Thyroid gland (tissue), 4 donors: ENCODE measurements at places on chromosomes 5 and 9.

DNA sequence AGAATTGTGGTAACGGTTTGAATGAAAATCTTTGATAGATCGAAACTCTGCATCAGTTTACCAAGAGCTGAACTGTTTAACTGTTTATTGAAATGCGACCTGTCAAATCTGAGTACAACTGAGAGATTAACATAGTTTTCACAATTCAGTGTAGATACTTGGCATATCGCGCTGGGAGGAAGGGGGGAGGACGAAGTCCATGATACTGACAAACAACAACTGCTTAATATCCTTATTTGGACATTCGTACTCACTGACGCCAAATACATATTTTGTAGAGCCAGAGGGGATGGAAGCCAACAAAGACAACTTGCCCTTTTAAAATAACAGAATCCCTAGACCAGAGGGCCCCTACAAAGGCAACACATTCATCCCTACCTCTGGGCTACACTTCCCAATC, 93.2 kb downstream of the GLIS3 start:
- no peaks in the 10 kb centered on the region for H3K27me3 ChIP-seq
- peaks cover 40% of the 10 kb centered on the region for H3K4me1 ChIP-seq
- DNase-seq: no peak
- H3K36me3 ChIP-seq: no peaks in the 10 kb centered on the region
- peak overlapping the region; percentile 88 for H3K27ac ChIP-seq
- H3K4me3 ChIP-seq: no peak overlapping the region

DNA sequence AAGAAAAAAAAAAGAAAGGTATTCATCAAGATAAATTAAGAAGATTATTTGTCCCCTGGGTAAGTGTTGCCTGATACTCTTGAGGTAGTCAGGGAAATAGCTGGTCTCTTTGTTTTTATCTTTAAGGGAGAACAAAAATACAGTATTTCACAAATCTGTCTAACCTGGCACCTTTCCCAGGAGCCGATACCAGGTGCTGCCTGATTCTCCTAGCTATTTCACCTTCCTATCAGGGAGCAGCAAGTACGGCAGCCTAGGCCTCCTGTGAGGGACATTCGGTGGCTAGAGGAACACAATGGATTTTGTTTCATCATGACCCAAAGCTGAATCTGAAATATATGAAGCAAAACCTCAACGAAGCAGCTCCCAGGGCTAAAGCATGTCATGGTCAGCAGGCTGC, 86.0 kb downstream of the TARS1 start:
- DNase-seq: peak; percentile 5
- no peak overlapping the region for H3K27ac ChIP-seq
- no peaks in the 10 kb centered on the region for H3K27me3 ChIP-seq
- H3K4me1 ChIP-seq: no peaks in the 10 kb centered on the region
- no peaks in the 10 kb centered on the region for H3K36me3 ChIP-seq

DNA sequence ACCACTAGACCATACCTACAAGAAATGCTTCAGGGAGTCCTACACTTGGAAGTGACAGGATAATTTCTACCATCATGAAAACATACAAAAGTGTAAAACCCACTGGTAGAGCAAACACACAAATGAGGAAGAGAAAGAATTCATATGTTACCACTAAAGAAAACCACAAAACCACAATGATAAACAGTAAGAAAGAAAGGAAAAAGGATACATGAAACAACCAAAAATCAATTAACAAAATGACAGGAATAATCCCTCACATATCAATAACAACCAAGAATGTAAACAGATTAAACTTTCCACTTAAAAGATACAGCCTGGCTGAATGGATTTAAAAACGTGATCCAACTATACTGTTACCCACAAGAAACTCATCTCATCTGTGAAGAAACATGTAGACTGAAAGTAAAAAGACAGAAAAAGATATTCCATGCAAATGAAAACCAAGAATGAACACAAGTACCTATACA, 83.4 kb downstream of the LPAR1 start:
- no peak overlapping the region for H3K27ac ChIP-seq
- H3K4me3 ChIP-seq: no peak overlapping the region
- H3K27me3 ChIP-seq: no peaks in the 10 kb centered on the region
- no peaks in the 10 kb centered on the region for H3K36me3 ChIP-seq

GRCh38 chr9:97940741-97941140, 2.8 kb upstream of the HEMGN start:
- DNase-seq: no peak
- H3K4me1 ChIP-seq: no peaks in the 10 kb centered on the region
- no peaks in the 10 kb centered on the region for H3K27me3 ChIP-seq
- no peak overlapping the region for H3K4me3 ChIP-seq

- no peaks in the 10 kb centered on the region for H3K36me3 ChIP-seq
- no peaks in the 10 kb centered on the region for H3K27me3 ChIP-seq
- H3K4me1 ChIP-seq: no peaks in the 10 kb centered on the region
- no peak for DNase-seq
- no peak overlapping the region for H3K4me3 ChIP-seq
- no peak overlapping the region for H3K27ac ChIP-seq
These were observed 115.6 kb downstream of the TRPM6 start for GRCh38 chr9:74772121-74772520.

DNA sequence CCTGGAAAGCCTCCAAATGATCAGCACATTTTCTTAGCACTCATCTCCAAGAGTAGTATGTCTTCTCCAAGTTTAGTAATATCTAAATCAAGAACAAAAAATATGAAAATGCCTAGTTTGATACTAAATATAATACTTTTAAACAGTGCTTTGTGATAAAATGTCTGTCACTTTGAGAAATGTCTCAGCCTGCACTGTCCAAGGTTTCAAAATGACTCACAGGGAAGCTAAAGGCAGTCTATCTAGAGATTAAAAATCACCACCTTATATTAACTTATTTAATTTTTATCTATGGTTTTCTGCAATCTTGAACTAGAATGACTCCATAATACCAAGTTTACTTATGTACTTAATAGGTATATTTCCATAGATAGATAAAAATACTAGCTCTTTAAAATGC, 633.0 kb upstream of the C9orf72 start:
- DNase-seq: no peak
- peaks cover 8% of the 10 kb centered on the region for H3K4me1 ChIP-seq
- no peaks in the 10 kb centered on the region for H3K27me3 ChIP-seq
- no peak overlapping the region for H3K4me3 ChIP-seq

- no peak overlapping the region for H3K4me3 ChIP-seq
- peak; percentile 32 for DNase-seq
- no peaks in the 10 kb centered on the region for H3K36me3 ChIP-seq
- H3K4me1 ChIP-seq: no peaks in the 10 kb centered on the region
- no peak overlapping the region for H3K27ac ChIP-seq
These were observed 165.6 kb downstream of the YTHDC2 start for GRCh38 chr5:113678924-113679575.

DNA sequence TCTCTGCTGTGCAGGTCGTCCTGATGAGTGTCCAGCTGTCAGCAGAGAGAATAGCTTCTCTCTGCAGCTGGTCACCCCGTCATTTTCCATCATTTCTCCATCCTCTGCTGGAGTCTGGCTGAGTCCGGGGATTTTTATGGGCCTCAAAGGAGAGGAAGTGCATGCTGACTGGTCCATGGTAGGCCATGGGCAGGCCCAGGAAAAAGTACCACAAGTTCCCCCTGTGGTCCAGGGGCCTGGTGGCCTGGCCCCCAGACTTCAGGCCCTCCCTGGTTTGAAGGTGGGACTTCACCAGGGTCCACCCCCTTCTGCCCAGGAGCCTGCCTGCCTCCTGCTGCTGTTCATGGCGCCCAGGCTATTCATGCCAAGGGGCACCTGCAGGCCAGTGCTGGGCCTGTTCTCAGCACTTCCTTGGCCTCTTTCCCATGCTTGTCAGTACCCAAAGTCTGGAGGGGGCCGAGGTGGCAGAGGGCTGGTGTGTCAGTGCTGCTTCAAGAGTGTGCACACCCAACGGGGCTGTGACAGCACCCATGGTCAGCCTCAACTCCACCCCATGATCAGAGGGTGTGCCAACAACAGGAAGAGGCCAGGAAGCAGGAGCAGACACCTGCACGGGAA, 7.3 kb upstream of the MTMR12 start:
- H3K4me3 ChIP-seq: no peak overlapping the region
- no peak for DNase-seq
- no peak overlapping the region for H3K27ac ChIP-seq
- no peaks in the 10 kb centered on the region for H3K4me1 ChIP-seq
- H3K27me3 ChIP-seq: no peaks in the 10 kb centered on the region

- DNase-seq: no peak
- peaks cover 59% of the 10 kb centered on the region for H3K4me1 ChIP-seq
- peak overlapping the region; percentile 99 for H3K27ac ChIP-seq
- peak overlapping the region; percentile 63 for H3K4me3 ChIP-seq
These were observed 1.3 kb downstream of the MAT2B start for GRCh38 chr5:163506726-163507125.

GRCh38 chr5:177312649-177313181, 1.0 kb upstream of the MXD3 start:
- H3K36me3 ChIP-seq: no peaks in the 10 kb centered on the region
- DNase-seq: no peak
- H3K27me3 ChIP-seq: no peaks in the 10 kb centered on the region
- H3K4me3 ChIP-seq: peak overlapping the region; percentile 40
- peaks cover 14% of the 10 kb centered on the region for H3K4me1 ChIP-seq

- H3K36me3 ChIP-seq: peaks cover 20% of the 10 kb centered on the region
- H3K4me1 ChIP-seq: no peaks in the 10 kb centered on the region
- H3K4me3 ChIP-seq: no peak overlapping the region
- DNase-seq: peak; percentile 67
These were observed 36.7 kb downstream of the MTREX start for GRCh38 chr5:55344392-55344992.

DNA sequence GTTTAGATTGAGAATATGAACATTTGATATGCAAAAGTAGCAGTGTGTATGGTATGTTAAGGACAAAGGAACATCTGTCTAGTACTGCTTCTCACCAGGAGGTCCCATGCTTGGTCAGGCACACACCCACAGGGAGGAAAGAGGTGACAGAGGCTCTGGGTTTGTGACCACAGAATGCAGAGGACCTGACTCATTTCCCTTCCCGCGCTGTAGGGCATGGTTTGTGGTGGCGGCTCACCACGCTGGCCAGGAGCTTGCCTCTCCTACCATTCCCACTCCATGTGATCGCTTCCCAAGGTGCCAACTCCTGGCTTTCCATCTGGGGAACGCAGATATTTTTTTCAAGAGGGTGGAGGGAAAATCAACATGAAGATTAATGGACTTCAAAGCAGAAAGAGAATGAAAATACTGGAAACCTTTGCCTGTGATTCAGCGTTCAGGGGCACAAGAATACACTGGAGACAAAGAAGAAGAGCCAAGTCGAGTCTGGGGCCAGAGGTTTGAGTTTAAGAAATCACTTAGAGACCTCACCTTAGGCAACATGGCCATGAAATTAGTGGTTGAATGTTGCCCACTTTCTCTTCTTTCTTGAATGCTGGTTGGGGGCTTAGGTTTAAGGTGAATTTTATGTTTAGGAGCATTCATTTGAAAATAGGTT, 477.8 kb downstream of the CCDC171 start:
- no peaks in the 10 kb centered on the region for H3K27me3 ChIP-seq
- H3K36me3 ChIP-seq: no peaks in the 10 kb centered on the region
- no peaks in the 10 kb centered on the region for H3K4me1 ChIP-seq
- no peak for DNase-seq
- H3K4me3 ChIP-seq: no peak overlapping the region
- H3K27ac ChIP-seq: no peak overlapping the region

DNA sequence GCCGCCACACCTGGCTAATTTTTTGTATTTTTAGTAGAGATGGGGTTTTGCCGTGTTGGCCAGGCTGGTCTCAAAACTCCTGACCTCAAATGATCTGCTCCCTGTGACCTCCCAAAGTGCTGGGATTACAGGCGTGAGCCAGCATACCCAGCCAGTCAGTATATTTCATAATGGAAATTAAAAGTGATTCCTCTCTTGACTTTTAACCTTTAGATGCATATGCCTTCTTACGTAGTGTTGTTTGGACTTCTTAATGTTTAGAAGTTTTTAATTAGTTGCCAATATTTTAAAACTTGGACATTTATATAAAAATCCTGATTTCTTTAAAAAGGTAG, 22.4 kb downstream of the DENND4C start:
- H3K36me3 ChIP-seq: no peaks in the 10 kb centered on the region
- peak; percentile 9 for DNase-seq
- H3K27ac ChIP-seq: no peak overlapping the region

- no peak for DNase-seq
- no peaks in the 10 kb centered on the region for H3K36me3 ChIP-seq
- H3K27me3 ChIP-seq: no peaks in the 10 kb centered on the region
- H3K4me3 ChIP-seq: no peak overlapping the region
- peaks cover 15% of the 10 kb centered on the region for H3K4me1 ChIP-seq
- H3K27ac ChIP-seq: no peak overlapping the region
These were observed 2.8 kb downstream of the CDH6 start for GRCh38 chr5:31196309-31196708.

DNA sequence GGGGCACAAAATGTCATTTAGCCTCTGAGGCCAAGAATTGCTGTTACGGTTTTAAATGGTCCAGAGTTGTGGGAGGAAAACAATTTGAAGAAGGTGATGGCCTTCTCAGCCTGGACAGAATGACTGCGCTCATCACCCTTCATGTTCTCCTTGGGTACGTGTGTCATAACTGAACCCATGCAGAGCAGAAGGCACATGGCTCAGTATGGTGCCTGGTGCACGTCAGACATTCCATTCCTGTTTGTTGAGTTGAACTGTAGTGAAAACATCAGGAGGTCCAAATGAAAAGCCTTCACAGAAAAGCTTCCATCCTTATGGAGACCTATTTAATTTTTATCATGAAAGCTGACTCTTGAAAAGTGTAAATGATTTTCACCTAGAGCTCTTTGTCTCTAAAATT, 133.2 kb downstream of the CFAP90 start:
- H3K4me3 ChIP-seq: no peak overlapping the region
- no peak for DNase-seq
- H3K27me3 ChIP-seq: no peaks in the 10 kb centered on the region
- no peak overlapping the region for H3K27ac ChIP-seq

DNA sequence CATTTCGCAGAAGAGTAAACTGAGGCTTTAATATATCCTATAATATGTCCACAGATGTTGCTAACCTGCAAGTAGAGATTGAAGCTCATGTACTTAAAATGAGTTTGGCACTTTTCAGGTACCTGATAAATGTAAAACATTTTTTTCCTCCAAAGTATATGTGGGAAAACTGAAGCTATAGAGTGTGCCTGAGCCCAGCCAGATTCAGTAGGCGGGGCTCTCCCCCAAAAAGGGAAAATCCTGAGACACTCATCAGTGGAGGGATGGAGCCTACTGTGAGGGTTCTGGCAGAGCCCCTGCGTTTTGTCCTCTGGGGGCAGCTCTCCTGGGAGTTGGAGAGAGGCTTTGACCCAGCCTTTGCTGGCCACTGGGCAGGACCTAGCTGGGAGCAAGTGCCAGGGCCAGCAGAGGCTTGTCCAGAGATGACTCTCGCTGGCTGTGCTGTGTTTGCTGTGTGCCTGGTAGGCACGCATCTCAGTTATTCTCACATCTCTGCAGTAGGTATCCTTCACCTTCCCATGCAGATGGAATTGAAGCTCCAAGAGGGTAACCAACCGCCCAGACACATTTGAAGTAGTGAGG, 81.1 kb upstream of the SPRY4 start:
- H3K36me3 ChIP-seq: no peaks in the 10 kb centered on the region
- peak overlapping the region; percentile 97 for H3K27ac ChIP-seq
- DNase-seq: no peak
- peaks cover 52% of the 10 kb centered on the region for H3K4me1 ChIP-seq
- H3K4me3 ChIP-seq: no peak overlapping the region
